ENCODE measurements at places on chromosomes 1 and 21.

DNA sequence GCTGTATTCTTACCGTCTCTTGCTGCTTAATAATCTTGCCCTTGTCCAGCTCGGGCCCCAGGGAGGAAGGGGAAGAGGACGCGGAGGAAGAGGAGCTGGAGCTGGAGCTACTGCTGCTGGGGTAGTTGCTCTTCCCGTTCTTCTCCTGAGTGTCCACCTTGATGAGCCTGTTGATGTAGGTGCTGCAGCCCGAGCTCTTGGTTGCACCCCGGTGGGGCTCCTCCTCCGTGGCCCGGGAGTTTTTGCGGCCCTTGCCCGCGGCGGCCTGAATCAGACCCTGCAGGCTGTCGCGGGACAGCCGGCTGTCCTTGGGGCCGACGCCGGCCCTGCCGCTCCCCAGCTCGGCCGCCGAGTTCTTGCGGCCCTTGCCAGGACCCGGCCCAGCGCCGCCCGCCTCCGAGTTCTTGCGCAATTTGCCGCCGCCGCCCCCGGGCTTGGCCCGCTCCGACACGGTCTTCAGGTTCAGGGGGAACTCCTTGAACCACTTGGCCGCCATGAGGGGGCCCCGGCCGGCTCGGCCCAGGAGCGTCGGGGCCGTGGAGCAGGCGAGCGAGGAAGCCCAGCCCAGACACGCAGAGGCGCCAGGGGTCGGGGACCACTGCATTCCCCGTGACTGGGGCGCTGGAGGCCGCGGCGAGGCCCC is 475 bp upstream of the TDRD10 start:
- DNase-seq, result no peak

GRCh38 chr1:45510036-45510971 is 10.2 kb downstream of the MMACHC start:
- no peak for DNase-seq

- no peak for DNase-seq
These were observed 3.3 kb upstream of the DENND2D start for GRCh38 chr1:111203681-111204200.

DNA sequence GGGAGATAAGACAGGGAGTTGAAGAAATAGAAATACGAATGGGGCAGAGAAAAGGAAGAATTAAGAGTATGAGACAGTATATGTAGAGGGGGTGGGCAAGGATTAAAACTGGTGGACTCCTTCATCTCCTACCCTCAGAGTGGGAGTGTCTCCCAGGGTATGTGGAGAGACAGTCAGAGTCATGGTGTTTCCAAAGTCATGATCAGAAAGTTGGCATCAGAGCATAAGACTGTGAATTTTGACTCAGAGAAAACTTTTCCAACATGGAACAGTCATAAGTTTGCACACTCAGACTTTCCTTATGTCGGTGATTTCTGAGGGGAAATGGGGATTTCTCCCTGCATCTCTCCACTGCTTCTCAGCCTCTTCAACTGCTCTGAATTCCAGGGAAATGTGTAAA is 2.4 kb downstream of the CD84 start:
- DNase-seq, result no peak

DNA sequence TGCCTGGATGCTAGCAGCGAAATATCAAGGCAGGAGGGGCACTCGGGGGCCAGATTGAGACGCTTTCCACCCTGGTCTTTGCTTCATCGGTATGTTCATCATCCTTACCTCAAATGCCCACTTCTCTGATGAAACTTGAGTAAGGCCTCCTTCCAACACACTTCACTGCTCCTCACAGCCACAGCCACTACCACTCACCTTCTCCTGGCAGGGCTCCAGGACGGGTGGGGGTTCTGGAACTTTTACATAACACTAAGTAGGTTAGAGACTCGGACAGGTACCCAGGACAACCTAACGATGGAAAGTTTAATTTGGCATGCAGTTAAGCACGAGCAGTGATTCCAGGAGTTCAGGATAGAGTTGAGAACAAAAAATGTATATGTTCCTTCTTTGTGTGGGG is 73.9 kb upstream of the SPAG17 start:
- no peak for DNase-seq

GRCh38 chr1:221706876-221707582 is 34.9 kb downstream of the DUSP10 start:
- no peak for DNase-seq

DNA sequence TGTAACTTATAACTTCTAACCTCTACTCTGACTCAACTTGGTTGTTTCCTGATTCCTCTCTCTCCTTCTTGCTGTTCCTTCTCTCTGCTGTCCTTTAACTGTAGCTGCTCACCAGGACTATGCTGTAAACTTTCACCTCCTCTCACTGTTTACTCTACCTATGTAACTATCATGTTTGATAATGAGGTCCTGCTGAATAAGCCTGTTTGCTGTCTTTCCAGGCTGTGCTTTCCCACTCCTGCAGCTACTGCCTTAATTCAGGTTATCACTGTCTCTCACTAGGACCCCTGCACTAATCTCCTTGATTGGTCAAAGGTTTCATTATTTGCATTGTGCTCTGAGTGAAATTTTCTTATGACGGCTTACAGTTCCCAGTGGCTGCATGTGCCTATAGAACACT is 633.9 kb upstream of the PTBP2 start:
- no peak for DNase-seq

GRCh38 chr1:224287714-224288113 is 42.3 kb downstream of the NVL start:
- DNase-seq, result peak; percentile 4

DNA sequence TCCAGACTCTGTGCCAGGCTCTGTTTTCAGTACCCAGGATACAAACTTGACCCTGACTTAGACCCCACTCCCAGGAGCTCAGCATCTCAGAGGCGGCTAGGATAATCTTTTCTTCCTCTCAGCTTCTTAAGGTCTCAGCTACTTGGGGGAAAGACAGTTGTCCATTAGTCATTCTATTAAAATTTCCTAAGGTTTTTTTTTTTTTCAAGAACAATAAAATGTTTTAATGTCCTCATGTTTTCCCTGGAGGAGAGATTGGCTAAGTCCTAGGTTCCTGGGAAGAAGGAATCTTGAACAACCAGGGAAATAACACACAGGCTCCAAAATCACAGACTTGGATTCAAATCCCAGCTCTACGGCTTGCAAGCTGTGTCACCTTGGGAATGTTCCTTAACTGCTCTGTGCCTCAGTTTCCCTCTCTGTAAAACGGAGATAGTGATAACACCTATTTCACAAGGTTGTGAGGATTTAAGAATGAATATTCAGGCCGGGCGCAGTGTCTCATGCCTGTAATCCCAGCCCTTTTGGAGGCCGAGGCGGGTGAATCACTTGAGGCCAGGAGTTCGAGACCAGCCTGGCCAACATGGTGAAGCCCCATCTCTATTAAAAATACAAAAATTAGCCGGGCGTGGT is 33.0 kb downstream of the CDK18 start:
- DNase-seq, result no peak

- DNase-seq, result no peak
These were observed 1.9 kb upstream of the GPR153 start for GRCh38 chr1:6262555-6263420.

DNA sequence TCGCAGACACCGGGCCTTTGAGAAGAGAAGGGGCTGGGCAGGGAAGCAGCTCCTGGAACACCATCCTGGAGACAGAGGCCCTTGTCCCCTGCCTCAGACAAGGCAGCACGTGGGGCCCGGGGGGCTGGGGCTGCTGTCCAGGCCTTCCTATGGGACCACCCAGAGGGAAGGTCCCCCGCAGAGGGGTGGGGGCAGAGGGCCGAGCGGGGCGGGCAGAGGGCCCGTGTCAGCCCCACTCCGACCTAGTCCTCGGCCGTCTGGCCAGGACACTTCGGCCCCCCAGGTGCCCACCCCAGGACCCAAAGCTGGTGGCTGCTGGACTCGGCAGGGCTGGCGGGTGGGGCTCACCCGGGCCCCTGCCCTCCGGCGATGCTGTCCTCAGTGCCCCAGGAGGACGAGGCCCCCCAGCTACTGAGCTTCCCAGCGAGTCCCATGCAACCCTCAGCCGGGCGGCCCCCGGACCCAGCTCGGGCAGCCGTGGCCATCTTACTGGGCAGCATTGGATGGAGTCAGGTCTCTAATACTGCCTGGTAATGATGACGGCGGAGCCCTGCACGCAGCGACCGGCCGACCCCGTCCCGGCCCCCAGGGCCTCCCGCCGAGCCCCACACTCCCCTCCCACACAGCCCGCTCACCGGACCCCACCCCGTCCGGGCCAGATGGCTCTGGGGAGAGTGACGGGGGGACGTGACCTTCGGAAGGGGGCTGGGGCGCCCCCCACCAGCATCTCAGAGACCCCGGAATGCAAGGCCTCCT is 6.9 kb upstream of the TTLL10 start:
- DNase-seq, result no peak

DNA sequence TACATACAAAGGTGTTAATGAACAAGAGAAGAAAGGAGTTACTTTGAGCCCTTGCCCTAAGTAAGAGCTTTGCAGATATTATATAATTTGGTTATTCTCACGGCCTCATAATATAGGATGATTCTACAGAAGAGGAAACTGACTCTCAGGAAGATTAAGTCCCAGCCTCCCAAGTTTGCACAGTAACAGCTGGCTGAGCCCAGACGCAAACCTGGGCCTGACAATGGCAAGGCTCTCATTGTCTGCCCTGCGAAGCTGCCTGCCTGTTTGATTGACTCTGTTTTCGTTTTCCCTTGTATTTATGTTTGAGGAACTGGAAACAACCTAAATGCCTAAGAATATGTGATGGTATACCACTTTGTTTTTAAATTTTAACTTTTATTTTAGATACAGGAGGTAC is 76.2 kb upstream of the PGBD5 start:
- no peak for DNase-seq

All from occipital lobe (tissue), 3 donors.